SK-N-DZ (cell line): ENCODE measurements at places on chromosomes 13 and 19.

DNA sequence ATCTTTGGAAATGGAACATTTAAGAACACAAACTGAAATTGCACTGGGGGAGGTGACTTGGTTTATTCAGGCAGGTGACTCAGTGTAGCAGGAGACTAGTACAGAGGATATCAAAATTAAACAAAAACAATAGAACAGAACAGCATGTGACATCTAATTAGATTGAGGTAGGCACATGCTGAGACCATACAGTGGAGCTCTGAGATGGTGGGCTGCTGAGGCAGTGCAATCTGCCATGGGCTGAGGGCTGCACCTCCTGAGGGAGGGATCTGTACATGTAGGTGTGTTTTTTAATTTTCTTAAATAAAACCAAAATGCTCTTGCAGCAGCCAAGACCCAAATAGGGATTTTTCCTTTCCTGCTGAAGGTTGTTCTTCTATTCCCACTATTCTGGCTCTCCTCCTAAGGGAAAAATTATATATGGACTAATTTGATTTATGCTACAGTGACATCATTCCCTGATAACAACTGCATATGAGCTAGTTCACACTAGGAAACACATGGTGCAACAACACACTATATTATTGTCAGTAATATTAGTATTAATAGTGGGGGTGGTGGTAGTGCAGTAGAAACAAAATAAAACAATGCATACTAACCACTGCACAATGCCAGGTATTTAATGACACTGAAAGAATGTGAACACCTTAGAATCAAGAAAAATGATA is 48.0 kb downstream of the LNX2 start:
- DNase-seq: peak; percentile 7

- DNase-seq: no peak
Observed at GRCh38 chr13:31286930-31287329, 87.2 kb downstream of the B3GLCT start.

- DNase-seq: no peak
Observed at GRCh38 chr19:30448386-30449077, 76.3 kb downstream of the ZNF536 start.

DNA sequence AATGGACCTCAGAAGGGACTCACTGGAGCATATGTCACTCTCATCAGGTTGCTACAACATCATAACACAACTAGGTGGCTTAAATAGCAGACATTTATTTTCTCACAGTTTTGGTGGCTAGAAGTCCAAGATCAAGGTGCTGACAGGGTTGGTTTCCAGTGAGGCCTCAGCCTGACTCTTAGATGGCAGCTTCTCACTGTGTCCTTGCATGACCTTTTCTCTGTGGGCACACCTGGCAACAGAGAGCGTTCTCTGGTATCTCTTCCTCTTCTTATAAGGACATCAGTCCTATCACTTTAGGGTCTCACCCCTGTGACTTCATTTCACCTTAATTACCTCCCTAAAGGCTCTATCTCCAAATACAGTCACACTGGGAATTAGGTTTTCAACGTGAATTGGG is 74.5 kb downstream of the CYSLTR2 start:
- no peak for DNase-seq

- DNase-seq: no peak
Observed at GRCh38 chr19:46954993-46955812, 64.4 kb upstream of the NPAS1 start.

- DNase-seq: no peak
Observed at GRCh38 chr19:39590265-39590664, 12.1 kb upstream of the LGALS13 start.

GRCh38 chr13:27678306-27679040 is 56.8 kb downstream of the POLR1D start:
- DNase-seq: no peak

DNA sequence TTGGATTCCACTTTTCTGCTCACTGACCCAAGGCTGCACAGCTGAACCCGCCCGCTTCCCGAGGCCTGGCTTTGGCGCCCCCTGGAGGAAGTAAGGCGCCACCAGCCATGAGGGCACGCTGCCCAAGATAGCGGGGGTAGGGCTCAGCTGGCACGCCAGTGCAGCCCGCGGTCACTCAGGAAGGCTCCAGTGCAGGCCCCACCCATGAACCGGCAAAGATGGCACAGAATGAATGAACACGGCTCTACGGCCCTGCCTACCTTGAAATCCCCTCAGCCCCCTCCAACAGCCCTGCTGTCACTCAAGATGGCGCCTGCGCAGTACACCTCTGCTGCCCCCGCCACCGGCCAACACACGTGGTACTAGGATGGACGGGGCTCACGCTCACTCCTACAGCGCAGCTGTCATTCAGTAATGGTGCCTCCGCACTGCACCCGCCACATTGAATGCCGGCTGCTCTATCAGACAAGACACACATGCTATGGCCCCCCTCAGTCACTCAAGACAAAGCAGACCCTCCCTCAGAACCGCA is 3.0 kb downstream of the PEG3 start:
- DNase-seq: peak; percentile 88

GRCh38 chr13:51803422-51804294 is at the start of gene DHRS12:
Gene DHRS12, minus strand, starts transcription at chr13:51804163. Its CDS starts 4,504 bp downstream, at chr13:51799659.
- DNase-seq: peak; percentile 80

DNA sequence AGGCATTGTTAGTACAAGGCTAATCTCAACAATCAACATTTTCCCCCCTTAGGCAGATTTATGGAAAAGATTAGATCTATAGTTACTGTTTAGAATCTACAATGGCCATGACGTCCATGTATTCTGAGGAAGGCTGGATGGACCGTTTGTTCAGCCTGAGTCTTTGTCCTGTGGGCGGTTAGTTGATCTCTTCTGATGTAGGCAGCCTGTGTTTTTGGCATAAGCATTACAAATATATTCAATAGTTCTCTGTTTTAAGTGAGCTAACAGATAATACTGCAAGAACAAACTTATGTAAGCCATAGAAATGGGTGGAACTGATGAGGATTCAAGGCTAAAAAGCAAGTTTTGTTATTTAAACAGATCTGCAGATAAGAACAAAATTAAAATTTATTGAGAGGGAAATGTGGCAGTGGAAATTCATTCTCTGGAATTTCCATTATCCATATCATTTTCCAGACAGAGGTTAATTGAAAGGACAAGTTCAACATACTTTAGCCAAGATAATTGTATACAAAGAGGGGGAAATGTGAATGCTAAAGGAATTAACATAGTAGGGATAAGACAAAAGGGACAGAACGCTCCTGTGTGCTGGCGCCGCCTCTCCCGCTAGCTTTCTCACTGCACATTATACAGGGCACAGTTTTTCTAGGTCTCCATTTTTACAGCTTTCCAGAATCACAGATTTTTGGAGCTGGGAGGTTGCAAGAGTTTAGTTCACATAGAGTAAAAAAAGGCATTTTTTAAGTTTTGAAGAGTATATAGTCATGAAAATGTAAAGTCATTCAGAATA is 48.6 kb downstream of the FAM124A start:
- no peak for DNase-seq

DNA sequence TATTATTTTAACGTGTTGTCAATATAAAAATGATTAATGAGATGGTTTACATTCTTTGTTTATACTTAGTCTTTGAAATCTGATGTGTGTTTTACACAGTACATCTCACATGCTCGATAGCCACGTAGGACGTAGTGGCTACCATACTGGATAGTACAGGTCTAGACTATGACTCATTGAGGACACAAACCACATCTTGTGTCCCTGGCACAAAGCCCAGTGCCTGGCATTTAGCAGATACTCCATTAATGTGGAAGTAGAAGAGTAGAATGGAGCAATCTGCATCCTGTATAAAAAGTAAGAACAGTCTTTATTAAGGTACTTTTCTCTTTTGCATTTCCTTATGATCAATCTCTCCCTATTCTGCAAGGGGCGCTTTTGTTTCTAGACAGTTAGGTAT is 49.0 kb upstream of the FRY start:
- DNase-seq: no peak

DNA sequence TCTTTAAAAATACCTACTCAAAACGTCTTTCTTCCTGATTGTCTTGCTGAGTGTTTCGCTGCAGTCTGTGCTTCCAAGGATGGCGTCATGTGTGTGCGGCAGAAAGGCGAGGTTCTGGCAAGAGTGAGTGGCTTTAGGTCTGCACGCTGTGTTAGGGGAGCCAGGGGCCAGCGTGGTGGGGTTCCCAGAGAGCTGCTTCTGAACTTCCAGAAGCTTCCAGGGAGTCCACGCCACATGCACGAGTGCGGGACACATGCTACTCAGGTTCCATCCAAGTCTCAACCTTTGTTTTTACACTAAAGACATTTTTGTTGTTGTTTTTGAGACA is 67.9 kb downstream of the ATP11A start:
- DNase-seq: no peak

DNA sequence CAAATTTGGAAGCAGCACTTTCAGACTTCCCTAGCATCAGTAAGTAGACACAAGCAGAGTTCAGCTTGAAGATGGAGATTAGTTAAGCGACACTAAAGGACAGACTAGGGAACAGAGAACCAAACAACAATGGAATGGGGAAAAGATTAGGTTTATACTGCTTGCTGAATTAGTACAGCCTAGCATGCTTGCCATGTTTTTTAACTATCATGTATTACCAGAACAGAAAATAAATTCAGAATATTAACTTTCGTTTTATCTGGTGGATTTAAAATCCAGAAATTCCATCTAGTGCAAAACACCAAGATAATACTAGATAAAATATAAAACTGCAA is 451.5 kb upstream of the SLC10A2 start:
- DNase-seq: no peak

GRCh38 chr19:54155694-54156093 is 3.8 kb downstream of the LENG1 start:
- DNase-seq: no peak

DNA sequence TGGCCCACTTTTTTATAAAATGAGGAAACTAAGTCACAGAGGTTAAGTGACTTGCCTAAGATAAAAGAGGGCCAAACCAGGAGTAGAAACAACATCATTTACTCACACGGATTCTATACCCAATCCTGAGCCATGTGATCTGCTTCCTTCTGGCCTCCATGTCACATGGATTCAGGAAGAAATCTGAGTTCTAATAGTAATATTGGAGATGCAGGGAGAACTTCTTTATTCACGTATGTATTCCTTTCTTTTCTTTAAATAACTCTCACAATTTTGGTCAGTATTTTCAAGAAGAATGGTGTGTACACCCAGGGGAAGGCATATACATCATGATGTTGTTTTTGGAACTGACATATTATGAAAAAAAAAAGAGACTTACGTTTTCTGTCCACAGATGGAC is 1.8 kb downstream of the POSTN start:
- no peak for DNase-seq

DNA sequence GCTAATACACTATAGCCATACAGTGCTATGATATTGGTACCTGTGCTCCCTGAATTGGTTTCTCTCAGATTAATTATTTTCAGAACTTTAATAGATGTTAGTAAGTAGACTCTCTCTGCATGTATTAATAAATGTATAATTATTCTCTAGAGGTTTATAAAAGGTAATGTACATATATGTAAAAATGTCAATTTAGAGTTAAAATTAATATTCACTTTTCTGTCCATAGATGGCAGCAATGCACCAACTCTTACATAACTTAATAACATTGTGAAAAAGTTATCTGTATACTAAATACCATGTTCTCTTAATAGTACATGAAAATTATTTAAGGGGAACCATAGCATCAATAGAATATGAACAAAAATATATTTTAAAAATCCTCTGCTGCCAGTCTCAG is 515.0 kb upstream of the KLHL1 start:
- DNase-seq: no peak

GRCh38 chr19:43778651-43779050 is 2.1 kb downstream of the KCNN4 start:
- DNase-seq: no peak

- no peak for DNase-seq
Observed at GRCh38 chr13:32893176-32893575, 123.0 kb upstream of the KL start.

GRCh38 chr19:5707576-5708575 is 12.1 kb downstream of the LONP1 start:
- DNase-seq: no peak

- no peak for DNase-seq
Observed at GRCh38 chr13:37366044-37366770, 232.4 kb downstream of the POSTN start.

- DNase-seq: peak; percentile 63
Observed at GRCh38 chr19:53394522-53394973, 401 bp upstream of the ZNF765 start.

GRCh38 chr13:69243366-69243765 is 864.3 kb upstream of the ATXN8OS start:
- DNase-seq: no peak

DNA sequence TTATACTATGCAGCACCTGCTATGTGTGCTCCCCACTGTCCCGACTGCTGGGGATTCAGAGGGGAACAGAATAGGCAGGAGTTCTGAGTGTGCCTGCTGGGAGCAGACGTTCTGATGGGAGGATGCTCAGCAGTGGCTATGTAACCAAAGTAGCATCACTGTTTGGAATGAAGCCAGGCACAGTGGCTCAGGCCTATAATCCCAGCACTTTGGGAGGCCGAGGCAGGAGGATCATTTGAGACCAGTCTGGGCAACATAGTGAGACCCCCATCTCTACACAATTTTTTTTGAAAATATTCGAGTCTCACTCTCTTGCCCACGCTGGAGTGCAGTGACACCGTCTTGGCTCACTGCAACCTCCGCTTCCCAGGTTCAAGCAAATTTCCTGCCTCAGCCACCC is 6.0 kb downstream of the ATG4D start:
- no peak for DNase-seq

DNA sequence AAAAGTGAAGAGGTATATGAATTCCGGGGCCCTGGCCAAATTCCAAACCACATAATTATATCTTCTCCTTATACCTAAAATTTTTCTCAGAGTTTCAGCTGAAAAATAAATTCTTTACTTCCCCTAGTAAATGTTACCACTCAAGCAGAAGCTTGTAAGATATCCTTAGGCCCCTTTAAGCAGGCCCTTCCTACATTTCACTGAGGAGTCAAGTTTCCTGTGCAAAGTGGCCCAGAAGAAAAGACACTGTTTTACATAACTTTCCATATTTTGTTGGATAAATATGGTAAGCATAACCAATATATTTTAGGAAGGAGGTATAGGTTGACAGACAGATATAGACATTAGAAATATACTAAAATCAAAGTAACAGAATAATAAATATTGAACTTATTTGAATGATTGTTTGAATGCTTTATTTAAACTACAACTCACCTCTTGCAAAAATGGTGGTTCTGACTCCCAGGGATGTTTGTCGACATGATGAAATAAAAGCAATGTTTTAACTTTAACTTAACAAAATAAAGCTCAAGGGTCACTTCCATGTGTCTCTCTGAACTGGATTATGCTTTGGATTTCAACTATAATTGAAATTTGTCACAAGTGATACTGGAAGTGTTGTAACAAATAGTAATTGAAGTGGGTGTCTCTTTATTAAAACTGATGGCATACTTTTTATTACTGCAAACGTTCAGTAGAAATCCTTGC is 141.2 kb downstream of the SPRY2 start:
- DNase-seq: no peak

GRCh38 chr13:111402441-111402840 is 82.0 kb downstream of the TEX29 start:
- no peak for DNase-seq
